ENCODE measurements at places on chromosomes 2 and 18.

DNA sequence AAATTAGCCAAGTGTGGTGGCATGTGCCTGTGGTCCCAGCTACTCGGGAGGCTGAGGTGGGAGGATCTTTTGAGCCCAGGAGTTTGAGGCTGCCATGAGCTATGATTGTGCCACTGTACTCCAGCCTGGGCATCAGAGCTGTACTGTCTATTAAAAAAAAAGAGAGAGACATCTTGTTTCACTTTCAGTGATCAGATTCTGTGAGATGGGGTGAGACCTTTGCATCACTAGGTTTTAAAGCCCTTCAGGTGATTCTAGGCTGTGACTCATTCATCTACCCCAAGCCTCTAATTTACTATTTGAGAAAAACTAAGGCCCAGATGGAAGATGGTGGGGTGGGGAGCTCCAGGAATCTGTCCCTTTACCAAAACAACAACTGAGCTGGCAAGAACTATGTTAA is 7.1 kb downstream of the C2orf92 start:
- DNase-seq: no peak

DNA sequence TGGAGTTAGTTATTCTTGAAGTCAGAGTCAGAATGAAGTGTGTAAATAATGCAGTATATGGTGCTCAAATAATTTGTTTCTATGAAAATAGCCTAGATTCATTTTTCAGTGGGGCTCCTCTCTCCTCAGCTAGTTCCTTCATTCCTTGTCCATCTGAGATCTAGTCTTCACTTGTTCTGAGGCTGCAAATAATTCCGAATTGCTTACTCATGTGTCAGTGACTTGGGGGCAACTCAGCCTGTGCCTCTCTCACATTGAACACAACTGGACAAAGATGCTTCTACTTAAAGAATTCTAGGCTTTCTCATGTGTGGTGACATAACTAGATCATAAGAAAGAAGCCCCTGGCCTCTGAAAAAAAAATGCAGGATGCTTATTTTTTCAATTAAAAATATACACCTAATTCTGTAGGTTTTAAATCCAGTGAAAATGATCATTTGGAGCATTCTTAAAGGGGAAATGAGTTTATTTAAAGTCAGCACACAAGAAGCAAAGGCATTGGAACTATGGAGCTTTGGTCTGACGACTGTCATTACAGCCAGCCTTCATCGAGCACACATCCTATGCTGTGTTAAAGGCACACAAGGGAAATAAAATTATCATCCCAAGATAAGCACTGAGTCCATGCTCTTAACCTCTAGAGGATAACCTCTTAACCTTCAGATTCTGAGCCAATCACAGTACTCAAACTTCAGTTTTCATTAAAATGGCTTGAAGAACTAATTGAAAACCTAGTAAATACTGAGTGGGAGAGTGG is 24.8 kb upstream of the SCN7A start:
- no peak for DNase-seq

GRCh38 chr2:104878863-104879512 is 25.1 kb downstream of the POU3F3 start:
- no peak for DNase-seq

DNA sequence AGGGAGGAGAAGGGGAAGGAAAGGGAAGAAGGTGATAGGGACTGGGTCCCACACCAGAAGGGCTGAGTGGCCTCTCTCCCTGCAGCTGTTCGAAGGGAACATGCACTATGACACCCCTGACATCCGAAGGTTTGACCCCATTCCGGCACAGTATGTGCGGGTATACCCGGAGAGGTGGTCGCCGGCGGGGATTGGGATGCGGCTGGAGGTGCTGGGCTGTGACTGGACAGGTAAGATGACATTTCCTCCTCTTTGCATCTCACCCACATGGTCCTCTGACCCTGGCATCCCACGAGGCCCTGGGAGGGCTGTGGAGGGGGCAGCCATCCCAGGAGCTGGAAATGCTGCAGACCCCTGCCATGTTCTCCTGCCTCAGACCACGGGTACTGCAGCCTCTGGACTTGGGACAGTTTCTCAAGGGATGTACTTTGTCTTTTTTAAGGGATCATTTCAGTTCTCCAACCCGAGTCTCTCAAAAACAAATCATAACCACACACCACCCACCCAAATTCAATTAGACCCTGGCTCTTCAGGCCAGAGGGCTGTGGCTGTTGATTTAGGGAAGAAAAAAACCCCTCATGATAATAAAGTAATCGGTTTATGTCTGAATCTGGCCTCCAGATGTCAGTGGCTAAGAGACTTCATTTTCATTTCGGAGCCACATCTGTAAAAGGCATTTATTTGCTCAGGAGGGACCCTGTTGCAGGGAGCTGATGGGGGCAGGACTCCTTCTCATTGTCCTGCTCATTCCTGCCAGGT is 63.5 kb downstream of the NRP2 start:
- no peak for DNase-seq

- DNase-seq: no peak
Observed at GRCh38 chr2:96091141-96091710, 25.1 kb downstream of the ADRA2B start.

GRCh38 chr2:219692521-219692920 is 65.1 kb downstream of the SLC4A3 start:
- DNase-seq: no peak

DNA sequence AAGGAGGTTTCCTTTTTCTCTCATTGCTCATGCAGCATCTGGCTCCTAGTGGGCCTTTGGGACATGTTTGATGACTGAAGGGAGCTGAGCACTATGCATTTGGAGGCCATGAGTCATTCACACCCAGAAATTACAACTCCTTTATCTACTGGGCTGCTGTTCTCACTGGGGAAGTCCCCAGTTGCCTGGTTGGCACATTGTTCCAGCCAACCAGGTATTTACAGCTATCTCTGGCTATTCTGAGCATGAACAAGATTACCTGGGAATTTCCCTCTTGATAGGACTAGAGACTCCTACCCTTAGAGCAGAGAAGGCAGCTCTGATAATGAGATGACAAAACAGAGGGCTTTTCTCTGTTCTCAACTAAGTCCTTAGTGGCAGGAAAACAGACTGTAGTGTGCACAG is 206.5 kb downstream of the SETBP1 start:
- no peak for DNase-seq

DNA sequence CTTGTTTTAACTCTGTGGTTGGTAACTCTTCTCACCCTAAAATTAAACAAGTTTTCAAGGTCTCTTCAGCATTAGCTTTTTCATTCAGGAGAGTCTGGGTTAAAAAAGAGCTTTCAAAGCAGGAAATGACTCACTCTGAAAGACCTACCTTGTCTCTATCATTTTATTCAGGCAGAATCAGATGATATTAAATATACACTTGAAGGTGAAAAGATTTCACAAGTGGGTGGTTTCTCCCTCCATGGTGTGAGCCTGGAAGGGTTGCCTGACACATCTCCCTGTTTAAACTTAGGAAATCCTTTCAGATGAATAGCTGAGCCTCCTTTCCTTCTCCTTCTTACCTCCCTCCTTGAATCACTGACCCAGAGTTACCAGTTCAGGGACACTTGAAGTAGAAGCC is 1402.0 kb upstream of the PIK3C3 start:
- no peak for DNase-seq

DNA sequence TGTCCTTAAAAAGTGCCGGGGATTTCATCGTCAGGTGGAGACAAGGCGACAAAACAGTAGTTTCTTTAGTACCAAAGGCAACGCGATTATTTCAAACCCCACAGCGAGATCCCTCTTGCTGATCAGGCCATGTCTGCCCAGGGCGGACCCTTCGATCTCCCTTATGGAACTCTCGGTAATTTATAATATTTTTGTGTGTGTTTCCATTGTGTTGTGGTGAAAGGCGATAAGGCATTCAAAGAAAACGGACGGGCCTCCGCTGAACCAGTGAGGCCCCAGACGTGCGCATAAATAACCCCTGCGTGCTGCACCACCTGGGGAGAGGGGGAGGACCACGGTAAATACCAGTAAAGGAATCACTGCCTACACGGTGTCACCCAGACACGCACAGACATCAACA is 1.4 kb upstream of the GAD1 start:
- DNase-seq: no peak

DNA sequence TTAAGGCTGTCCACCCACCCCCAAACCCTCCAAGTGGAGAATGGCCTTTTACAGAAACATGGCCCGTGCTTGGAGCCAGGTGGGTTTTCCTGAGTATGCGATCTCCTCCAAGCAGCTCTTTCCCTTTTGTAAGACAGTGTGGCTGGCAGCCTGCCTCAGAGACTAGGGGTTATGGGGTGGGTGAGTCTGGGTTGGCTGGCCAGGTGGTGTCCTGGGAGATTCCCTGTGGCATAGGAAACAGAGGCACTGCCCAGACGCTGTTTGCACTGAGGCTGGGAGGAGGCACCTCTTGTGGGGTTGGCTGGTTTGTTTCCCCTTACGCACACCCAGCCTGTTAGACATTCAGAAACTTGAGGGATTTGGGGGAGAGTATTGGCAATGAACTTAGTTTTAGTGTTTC is 82.3 kb upstream of the MCFD2 start:
- DNase-seq: no peak

GRCh38 chr2:176817061-176817565 is 395.5 kb upstream of the HNRNPA3 start:
- no peak for DNase-seq

- no peak for DNase-seq
Observed at GRCh38 chr2:157692768-157693167, 64.1 kb upstream of the ACVR1C start.

DNA sequence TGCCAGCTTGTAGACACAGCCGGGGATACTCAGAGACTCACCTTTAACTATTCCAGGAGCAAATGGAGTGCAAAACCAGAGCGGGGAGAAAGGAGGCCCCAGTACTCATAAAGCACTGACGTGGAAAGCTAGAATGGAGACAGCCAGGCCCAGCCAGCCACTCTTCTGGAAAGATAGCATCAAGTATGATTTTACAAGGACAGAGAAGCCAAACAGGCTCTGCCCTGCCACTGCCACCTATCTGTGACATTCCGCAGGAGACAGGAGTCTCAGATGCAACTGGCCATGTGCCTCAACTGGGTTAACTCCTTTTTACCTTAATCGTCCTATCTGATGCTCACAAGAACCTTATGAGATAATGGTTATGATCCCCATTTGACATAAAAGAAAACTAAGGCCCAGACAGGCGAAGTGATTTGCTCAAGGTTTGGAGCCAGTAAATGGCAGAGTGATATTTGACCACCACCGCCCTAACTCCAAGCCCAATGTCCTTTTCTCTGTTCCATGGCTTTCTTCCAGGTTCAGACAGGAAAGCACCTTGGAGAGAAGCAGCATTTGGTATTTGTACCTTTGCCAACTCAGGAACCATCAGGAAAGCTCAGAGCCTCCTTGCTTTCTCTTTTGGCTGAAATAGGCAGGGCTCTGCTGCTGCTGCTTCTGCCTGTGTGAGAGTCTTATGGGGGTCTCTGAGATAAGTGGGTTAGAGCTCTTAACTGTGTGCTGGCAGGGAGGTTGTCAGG is 15.6 kb downstream of the KIF3C start:
- no peak for DNase-seq

- no peak for DNase-seq
Observed at GRCh38 chr2:96869281-96869821, 529 bp downstream of the SEMA4C start.

- no peak for DNase-seq
Observed at GRCh38 chr18:31451625-31452024, 4.1 kb downstream of the DSG3 start.

GRCh38 chr18:54767098-54767497 is 61.2 kb upstream of the RAB27B start:
- no peak for DNase-seq

- no peak for DNase-seq
Observed at GRCh38 chr2:200750323-200750910, 61.3 kb upstream of the BZW1 start.

- no peak for DNase-seq
Observed at GRCh38 chr18:3148930-3149535, 70.7 kb downstream of the MYOM1 start.

DNA sequence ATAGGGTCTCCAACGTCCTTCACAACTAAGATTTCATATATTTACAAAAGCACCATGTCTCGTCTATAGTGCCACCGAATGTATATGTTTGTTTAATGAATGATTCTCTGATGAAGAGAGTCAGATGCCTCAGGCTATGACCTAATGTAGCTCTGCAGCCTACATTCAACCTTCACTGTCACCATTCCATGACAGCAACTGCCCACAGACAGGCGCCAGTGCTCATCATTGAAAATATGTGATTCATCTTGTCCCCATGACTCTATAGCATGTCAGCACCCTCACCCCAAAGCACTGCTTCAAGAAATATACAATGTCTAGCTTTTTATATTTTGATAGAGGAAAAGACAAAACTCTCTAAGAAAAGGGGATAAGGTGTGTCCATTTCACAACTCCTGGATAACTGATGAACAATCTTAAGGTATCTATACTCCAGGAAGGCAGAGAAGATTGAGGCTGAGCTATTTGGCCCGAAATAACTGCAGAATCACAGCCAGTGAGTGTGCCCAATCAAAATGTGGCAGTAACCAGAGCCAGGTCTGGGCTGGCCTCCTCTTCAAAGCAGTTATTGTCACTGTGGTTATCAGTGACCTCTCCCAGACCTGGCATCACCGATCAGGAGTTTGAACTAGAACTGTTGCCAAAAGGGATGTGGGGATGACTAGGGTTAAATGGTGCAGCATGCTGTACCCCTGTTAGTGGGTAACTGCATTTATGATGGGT is 246.6 kb downstream of the SETBP1 start:
- DNase-seq: no peak

GRCh38 chr2:238688193-238689153 is 159.4 kb upstream of the TWIST2 start:
- DNase-seq: no peak

- DNase-seq: peak; percentile 63
Observed at GRCh38 chr2:20962939-20963557, 80.8 kb downstream of the APOB start.

DNA sequence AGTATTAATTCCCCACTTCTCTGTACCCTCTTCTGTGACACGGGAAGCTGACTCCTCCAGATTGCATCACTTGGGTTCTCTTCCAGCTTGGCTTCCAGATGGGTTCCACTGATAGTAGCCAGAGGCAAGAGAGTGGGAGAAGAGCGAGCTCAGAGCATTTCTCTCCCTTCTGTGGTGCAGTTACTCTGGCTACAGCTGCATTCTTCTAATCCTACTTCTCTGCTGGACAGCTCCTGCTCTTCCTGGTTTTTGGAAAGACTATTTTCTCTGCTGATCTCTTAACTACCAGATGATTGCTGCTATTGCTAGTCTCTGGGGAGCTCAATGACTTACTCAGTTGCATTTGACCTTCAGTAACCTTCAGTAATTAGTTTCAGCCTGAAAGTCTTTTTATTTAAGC is 187.5 kb upstream of the MAP2 start:
- no peak for DNase-seq
